ENCODE measurements at places on chromosomes 3 and 15.

GRCh38 chr3:81218023-81218422, 543.4 kb downstream of the GBE1 start:
- H3K4me1 ChIP-seq, result no peaks in the 10 kb centered on the region
- H3K4me3 ChIP-seq, result no peak overlapping the region
- no peak overlapping the region for H3K27ac ChIP-seq
- no peak for DNase-seq
- no peaks in the 10 kb centered on the region for H3K27me3 ChIP-seq

GRCh38 chr3:13513913-13514517, 33.9 kb downstream of the HDAC11 start:
- H3K27me3 ChIP-seq, result no peaks in the 10 kb centered on the region
- H3K27ac ChIP-seq, result peak overlapping the region; percentile 78
- no peak overlapping the region for H3K4me3 ChIP-seq
- H3K4me1 ChIP-seq, result peaks cover 6% of the 10 kb centered on the region
- H3K36me3 ChIP-seq, result no peaks in the 10 kb centered on the region

GRCh38 chr3:158479051-158479450, 91.9 kb upstream of the MLF1 start:
- no peaks in the 10 kb centered on the region for H3K27me3 ChIP-seq
- no peaks in the 10 kb centered on the region for H3K4me1 ChIP-seq
- H3K4me3 ChIP-seq, result no peak overlapping the region
- DNase-seq, result no peak

- H3K27ac ChIP-seq, result no peak overlapping the region
- peak; percentile 32 for DNase-seq
- no peaks in the 10 kb centered on the region for H3K27me3 ChIP-seq
- no peak overlapping the region for H3K4me3 ChIP-seq
These were observed 25.5 kb upstream of the FGD5 start for GRCh38 chr3:14793126-14793857.

- H3K4me1 ChIP-seq, result peaks cover 67% of the 10 kb centered on the region
- peak overlapping the region; percentile 83 for H3K4me3 ChIP-seq
- no peaks in the 10 kb centered on the region for H3K36me3 ChIP-seq
- DNase-seq, result no peak
- H3K27me3 ChIP-seq, result no peaks in the 10 kb centered on the region
These were observed 1.6 kb downstream of the GABPB1 start for GRCh38 chr15:50353251-50353974.

All from tibial nerve (tissue), 4 donors.